ENCODE measurements at places on chromosomes 7 and 10. TPM values are rescaled to one million over a fixed set of nuclear protein-coding genes. Genes with fewer than 3 reads are reported as not detected.
A peak's percentile ranks its signal among the peaks of the same experiment; 100 is the strongest.

GRCh38 chr7:25613912-25614311 lies 385.6 kb upstream of the NPVF start:
- no peak overlapping the region for H3K4me3 ChIP-seq
- no peaks in the 10 kb centered on the region for H3K4me1 ChIP-seq
- no peak for DNase-seq
- H3K36me3 ChIP-seq: no peaks in the 10 kb centered on the region
- no peak overlapping the region for H3K27ac ChIP-seq
- H3K27me3 ChIP-seq: no peaks in the 10 kb centered on the region

The NANOS1 gene
- 3.1 TPM for total RNA-seq

The TAS2R5 gene
- total RNA-seq: 2.5 TPM

The ODAD2 gene
- total RNA-seq: not detected

The DHTKD1 gene
- 27.3 TPM for total RNA-seq

The ADAM8 gene
- 3.8 TPM for total RNA-seq

The RBM48 gene
- 12.1 TPM for total RNA-seq

The ERVW-1 gene
- not detected for total RNA-seq

DNA sequence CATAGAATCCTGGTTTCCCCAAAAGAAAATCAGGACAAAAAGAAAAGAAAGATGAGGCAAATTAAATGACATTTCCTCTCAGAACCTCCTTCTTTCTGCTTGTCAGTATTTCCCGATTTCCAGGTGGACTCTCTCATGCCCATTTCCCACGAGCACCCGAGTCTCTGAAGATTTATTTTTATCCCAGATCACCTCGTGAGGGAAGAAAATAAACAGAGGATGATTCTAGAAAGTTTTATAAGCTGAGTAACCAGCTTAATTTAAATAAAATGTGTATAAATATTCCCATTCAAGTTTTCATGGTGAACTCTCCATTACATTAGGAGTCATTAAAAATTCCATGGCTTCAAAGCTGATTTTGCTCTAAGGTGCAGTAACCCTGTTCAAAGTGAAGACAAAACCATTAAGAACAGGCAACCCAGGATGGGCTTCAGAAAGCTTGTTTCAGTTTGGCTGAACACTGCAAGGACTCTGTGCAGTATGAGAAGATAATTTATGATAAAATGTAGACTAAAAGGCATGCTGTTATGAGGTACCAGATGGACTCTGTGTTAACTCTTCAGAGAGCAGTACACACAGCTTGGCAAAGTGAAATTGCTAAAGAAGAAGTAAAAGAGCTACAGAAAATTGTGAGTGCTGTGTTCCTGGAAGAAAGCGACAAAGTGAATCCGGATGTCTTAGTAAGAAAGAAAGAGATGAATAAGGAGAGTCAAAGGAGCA lies 521.3 kb upstream of the LRRN3 start:
- DNase-seq: no peak
- H3K27me3 ChIP-seq: no peaks in the 10 kb centered on the region
- no peak overlapping the region for H3K4me3 ChIP-seq
- H3K27ac ChIP-seq: no peak overlapping the region
- H3K4me1 ChIP-seq: no peaks in the 10 kb centered on the region
- H3K36me3 ChIP-seq: no peaks in the 10 kb centered on the region

The CLDN4 gene
- not detected for total RNA-seq

- H3K27me3 ChIP-seq: no peaks in the 10 kb centered on the region
- H3K4me1 ChIP-seq: no peaks in the 10 kb centered on the region
- H3K27ac ChIP-seq: no peak overlapping the region
- no peak for DNase-seq
Measured at GRCh38 chr10:78749898-78750297, 318.9 kb upstream of the ZMIZ1 start.

GRCh38 chr7:139776486-139777132 lies 1.2 kb downstream of the HIPK2 start:
- no peaks in the 10 kb centered on the region for H3K27me3 ChIP-seq
- peaks cover 12% of the 10 kb centered on the region for H3K4me1 ChIP-seq
- H3K27ac ChIP-seq: no peak overlapping the region
- peak; percentile 55 for DNase-seq
- H3K36me3 ChIP-seq: no peaks in the 10 kb centered on the region

- no peak overlapping the region for H3K27ac ChIP-seq
- H3K36me3 ChIP-seq: no peaks in the 10 kb centered on the region
Measured at GRCh38 chr10:43119416-43120115, 18.7 kb upstream of the CSGALNACT2 start.

- no peaks in the 10 kb centered on the region for H3K4me1 ChIP-seq
- no peaks in the 10 kb centered on the region for H3K36me3 ChIP-seq
- H3K27ac ChIP-seq: no peak overlapping the region
- H3K4me3 ChIP-seq: no peak overlapping the region
- DNase-seq: no peak
Measured at GRCh38 chr7:129522088-129522970, 20.0 kb downstream of the SMKR1 start.

The SSC4D gene
- not detected for total RNA-seq

DNA sequence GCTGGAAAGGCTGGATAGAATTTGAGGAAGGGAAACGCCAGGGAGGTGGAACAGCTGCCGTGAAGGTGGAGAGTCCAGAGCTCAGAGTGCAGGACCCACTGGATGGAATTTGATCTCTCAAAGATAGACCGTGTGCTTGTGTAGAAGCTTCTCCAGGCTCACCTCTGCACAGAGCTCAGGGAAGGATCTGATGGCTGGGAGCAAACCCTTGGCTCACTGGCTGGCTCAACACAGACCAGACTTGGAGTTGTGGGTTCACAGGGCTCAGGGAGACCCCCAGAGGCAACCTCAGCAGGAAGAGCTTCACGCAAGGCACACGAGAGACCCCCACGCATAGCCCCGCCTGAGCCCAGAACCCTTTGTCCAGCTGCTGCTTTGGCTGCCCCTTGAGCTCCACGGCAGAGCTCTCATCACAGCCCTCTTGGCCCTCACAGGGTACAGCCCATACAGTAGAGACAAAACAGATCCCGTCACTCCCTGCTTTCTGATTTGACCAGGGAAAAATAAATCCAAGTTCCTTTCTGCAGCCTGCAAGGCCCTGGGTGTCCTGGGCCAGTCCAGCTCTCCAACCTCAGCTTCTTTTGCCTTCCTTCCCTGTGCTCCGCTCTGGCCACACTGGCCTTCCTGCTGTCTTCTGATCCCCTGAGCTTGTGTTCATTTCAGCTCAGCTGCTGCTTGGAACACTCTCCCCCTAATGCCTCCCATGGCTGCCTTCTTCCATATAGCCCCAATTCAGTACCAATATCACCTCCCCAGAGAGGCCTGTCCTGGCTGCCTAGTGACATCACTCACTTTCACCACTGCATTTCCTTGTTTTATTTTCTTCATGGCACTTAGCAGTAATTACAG lies 26.3 kb downstream of the GHRHR start:
- no peaks in the 10 kb centered on the region for H3K27me3 ChIP-seq
- no peak overlapping the region for H3K27ac ChIP-seq
- no peak for DNase-seq
- H3K4me1 ChIP-seq: peaks cover 10% of the 10 kb centered on the region
- H3K4me3 ChIP-seq: no peak overlapping the region
- H3K36me3 ChIP-seq: no peaks in the 10 kb centered on the region
